ENCODE measurements at places on chromosomes 6 and 20.

DNA sequence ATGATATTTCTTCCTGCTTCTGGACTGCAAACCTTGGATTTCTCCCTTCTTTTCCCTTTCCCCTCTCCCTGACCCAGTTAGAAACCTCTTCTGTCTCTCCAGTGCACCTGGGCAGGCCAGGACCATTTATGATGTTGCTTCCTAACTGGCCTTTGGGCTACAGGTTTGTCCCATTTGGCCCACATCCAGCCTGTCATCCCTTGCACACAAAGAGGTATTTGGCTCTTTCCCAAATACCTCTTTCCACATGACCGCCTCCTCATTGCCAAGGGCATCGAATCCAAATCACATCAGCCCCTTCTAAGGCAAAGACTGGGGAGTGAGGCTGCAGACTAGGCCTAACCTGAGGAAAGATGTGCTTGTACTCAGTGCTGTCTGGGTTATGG lies 13.6 kb downstream of the FGD2 start:
- DNase-seq, result no peak

DNA sequence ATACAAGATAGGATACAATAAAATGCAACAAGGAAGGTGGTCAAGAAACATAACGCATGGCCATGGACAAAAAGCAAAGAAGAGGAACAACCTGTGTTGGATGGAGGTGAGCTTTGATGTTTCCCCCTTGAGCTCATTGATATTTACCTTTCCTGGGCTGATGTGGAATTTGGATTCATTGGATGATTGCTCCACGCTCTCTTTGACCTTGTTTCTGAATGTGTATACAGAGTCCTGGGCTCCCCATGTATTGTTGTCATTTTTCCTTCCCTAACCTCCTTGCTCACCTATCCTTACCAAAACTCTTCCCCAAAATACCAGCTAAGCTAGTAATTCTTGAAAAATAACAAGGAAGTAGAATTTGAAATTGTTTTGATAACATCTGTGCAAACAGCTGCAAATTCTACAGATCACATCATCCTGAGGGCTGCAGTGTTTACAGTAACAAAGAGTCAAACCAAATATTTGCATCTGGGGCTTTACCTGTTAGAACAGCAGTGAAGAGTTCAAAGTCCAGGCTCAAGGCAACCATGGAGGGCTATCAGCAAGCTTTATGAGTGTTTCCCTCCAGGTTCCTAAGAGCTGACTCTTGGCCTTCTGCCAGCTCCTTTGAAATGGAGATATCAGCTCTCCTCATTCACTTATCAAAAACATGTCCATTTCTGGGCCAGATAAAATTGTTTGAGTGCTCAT lies 214.3 kb upstream of the MARCKS start:
- DNase-seq, result no peak

- no peak for DNase-seq
Measured at GRCh38 chr6:25056130-25056529, 120.4 kb upstream of the RIPOR2 start.

- DNase-seq, result no peak
Measured at GRCh38 chr6:125312478-125312877, 10.7 kb upstream of the HDDC2 start.

- no peak for DNase-seq
Measured at GRCh38 chr6:19838442-19839236, 1.5 kb downstream of the ID4 start.

GRCh38 chr6:11606332-11606731 lies 68.8 kb downstream of the TMEM170B start:
- DNase-seq, result no peak

GRCh38 chr20:48990467-48990866 lies 55.6 kb upstream of the CSE1L start:
- no peak for DNase-seq

DNA sequence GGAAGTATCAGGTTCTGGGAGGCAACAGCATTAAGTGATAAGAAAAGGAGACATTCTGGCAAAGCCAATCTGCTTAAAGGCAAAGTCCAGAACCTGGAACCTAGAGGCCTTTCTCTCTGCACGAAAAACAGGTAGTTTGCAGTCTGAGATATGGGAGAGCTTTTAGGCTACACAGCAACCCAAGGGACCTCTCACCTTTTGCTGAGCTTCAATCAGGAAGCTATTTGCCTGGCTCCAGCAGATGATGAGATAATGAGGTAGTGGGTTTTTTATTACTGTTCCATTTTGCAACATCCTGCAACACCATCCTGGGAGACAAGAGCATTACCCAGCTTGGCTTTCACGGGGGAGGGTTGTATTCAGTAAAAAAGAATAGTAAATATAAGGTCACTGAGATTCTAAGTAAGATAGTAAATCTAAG lies 143.1 kb downstream of the ADGRG6 start:
- no peak for DNase-seq

DNA sequence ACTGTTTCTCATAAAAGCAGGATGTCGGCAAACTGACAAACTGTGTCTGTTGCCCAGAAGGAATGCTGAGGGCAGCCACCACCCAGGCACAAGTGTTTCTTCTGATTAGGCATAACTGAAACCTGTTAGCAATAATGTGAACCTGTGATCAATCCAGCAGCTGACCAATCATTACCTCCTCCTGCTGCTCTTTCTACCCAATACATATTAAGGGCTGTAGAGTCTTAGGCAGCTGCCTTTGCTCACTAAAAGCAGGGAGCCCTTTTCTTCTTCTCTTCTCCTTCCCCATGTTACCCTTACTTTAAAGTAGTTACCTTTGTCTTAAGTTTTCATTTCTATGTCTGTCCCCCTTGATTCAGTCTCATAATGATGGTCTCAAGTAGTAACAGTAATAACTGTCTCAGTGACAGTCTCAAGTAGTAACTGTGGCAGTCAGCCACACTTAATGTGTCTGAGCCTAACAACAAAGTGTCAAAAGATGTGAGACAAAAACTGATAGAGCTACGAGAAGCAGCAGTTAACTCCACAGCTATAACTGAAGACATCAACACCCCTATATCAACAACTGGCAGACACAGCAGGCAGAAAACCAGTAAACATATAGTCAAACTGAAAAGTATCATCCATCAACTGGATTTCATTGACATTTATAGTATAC lies 37.0 kb downstream of the RANBP9 start:
- no peak for DNase-seq

DNA sequence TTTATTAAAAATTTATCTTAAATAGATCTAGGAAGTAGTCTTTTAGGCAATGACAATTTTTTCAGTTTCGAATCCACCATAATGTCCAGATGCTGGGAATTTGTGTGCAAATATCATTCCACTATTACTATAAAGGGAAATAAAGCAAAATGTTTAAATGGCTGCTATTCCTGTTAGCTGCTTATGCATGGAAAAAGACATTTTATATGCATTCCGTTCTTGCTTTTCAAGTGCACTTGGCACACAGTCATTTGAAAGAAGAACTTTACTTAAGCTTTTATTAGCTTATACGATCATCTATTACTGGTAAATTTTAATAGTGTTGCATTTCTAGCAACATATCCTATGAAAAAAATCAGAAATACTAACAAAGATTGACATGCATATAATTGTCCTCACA lies 42.0 kb downstream of the PRL start:
- no peak for DNase-seq

DNA sequence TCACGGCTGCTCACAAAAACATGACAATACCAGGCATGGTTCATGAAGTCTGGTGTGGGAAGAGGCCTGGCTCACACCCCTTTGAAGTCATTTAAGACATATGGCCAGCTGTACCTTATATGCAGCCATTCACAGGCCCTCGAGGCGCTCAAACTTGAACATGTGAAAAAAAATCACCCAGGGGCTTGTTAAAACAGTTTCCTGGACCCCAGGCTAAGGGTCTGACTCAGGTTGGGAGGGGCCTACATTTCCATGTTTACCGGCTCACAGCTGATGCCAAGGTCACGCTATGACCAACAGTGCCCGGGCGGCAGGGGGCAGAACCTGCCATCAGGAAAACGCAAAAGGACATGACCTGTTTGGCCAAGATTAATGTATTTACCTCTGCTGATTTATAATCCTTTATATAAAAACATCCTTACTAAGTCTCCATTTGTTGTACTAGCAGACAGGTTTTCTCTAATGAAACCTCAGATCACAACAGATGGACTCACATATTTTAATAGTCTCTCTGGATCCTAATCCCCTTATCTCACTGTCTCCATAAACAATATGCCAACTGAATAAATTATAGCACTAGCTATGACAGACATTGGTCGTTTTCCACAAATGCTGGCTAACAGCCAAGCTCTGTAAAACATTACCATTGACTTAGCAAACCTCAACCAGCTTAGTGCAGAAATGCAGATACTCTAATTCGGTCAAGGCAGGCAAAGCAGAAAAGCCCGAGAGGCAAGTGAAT lies 19.9 kb downstream of the EZR start:
- no peak for DNase-seq

- DNase-seq, result no peak
Measured at GRCh38 chr20:41091927-41092326, 45.4 kb upstream of the PLCG1 start.

DNA sequence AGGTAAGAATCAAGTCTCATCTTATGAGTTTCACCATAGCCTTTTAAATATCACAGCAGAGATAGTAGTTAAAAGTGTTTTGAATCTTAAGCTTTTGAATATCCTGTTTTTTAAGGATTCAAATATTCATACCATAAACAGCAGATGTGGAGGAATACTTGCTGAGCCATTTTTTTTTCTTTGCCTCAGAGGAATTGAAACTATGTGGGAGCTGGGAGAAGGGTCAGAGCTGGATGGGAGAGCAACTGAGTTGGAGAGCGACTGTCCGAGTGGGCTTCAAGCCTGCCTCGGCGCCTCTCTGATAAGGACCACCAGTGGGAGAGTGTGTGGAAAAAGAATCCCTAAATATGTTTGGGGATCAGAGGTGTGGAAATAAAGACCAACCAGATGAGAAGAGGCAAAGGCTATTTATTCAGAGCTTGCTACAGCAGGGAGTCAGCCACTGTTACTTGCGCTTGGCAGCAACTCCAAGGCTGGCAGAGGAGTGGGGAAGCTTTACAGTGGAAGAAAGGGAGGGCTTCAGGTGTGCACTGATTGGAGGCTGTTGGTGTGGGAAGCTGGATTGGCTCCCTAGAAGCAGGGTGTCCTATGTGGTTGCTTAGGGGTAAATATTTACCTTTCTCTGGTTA lies 34.3 kb upstream of the MCUR1 start:
- no peak for DNase-seq

GRCh38 chr6:152008779-152009178 lies 201.3 kb downstream of the ESR1 start:
- DNase-seq, result no peak

DNA sequence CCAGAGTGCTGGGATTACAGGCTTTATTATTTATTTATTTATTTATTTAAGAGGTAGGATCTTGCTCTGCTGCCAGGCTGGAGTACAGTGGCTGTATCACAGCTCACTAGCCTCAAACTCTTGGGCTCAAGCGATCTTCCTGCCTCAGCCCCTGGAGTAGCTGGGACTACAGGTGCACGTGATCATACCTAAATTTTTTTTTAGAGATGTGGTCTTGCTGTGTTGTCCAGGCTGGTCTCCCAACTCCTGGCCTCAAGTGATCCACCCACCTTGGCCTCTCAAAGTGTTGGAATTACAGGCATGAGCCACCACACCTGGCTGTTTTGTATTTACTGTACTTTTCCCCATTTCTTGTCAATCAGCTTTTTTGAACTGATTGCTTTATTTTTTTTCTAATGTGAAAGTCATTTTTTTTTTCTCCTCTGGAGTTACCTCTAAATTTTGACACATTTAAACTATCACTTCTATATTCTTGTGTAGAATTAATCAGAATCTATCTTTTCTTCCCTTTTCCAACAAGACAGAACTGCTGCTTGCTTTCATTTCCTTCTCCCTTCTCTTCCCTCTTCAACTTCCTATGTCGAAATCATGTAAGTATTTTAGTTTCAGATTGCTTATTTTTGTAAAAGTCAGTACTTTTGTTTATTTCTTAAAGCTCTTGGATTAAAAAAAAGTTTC lies 12.0 kb downstream of the PANK2 start:
- no peak for DNase-seq

GRCh38 chr6:157148391-157149323 lies 174.7 kb downstream of the TMEM242 start:
- no peak for DNase-seq

DNA sequence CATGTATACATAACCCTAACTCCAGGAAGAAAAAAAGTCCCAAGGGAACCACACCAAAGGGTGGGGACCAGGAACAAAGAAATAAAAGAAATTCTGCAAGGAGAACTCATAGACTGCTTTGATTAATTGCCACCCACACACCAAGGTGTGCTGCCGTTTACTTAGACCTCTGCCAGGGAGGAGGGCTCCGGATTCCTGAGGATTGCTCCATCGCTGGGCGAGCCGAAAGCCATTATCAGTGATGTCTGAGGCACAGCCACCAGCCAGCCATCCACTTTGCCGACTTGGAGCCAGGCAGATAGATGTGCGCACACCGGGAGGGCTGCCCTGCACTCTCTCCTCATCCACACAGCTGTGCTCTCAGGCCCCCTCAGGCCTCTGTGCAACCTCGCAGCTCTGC lies 272.7 kb upstream of the FOXQ1 start:
- no peak for DNase-seq

DNA sequence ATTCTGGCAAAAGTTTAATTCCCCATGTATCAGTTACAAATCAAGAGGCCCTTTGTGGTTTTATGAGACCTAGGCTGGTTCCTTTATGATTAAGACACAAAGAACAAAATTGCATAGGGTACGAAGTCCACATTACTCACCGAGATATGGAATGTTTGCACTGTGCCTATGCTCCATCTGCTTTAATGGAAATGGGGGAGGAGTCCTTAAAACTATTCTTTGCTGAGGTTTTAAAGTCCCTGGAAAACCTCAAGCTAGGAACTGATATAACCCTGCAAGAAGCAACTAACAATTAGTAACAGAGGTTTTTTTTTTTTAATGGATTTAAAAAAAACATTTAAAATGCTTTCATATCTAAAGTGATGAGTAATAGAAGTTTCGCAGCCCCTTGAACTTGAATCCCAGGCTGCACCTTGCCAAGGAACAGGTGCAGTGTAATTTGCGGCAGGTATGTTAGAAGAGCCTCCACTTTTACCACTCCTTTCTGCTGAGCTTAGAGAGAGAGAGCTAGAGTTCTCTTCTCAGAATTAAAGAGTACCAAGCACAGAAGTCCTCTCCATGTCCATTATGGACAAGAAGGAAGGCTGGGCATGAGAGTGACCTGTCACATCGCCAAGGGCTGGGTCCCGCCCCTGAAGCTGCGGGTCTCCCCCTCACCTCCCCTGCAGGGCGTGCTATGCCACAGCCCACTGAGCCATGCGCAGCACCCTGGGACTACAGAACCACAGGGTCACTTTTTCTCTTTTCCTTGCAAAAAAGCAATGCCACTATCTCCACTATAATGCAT lies 2.3 kb downstream of the SERPINB1 start:
- DNase-seq, result no peak

Data from stimulated activated CD8-positive, alpha-beta memory T cell treated with anti-CD3 and anti-CD28 coated beads, Interleukin-2, amount 100 ng/mL, for 48 hours (primary cell).